ENCODE measurements at places on chromosomes 12 and 14.

DNA sequence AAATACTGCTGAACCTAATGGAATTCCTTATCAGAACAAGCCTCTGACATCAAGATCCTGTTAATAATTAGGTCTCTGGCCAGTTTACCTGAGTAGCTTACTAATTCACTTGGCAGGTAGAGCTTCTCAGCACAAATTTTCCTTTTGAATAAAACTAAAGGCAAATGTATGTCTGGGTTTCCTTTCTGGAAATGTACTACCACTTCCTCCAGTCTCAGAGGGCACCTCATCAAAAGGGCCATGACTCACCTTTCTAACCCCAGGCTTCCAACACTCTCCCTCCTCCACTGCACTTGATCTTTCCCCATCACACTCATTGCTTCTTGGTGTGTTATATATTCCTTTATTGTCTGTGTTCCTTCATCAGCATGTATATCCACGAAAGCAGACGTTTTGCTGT lies 90.5 kb downstream of the SLC2A13 start:
- DNase-seq: no peak

DNA sequence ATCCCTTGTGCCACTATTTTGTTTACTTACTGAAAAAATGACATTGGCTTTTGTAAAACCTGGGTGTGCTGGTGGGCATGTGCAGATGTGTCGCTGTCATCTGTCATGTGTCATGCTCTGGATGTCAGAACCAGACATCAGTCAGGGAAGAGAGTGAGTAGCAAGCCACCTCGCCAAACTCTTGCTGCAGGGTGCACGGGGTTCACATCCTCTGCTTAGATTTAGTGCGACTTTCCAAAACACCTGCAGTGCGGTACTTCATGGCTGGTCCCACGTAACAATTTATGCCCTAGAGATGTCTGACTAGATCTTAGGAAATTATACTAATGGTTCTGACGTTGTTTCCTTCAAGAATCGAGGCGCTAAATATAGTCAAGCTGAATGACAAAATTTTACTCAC lies 106.7 kb downstream of the CRADD start:
- peak; percentile 5 for DNase-seq

DNA sequence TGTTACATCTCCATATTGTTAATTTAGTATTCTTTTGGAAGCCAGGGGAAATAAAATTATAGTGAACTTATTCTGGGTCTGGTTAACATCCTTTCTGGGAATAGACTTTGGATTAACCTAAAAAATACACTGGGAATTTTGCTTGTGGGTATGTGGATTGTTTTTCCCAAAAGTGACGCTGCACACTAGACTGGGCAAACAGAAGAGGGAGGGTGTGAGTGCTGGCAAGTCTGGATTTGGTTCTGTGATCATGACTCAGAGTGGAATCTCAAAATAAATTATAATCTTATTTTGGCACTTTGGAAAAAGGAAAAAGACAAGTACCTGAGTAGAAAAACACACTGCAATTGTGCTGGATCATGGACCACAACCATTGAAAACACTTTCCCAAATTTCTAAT lies 15.2 kb upstream of the LUM start:
- no peak for DNase-seq

GRCh38 chr14:100842799-100843198 lies 16.9 kb downstream of the MEG3 start:
- DNase-seq: peak; percentile 89

DNA sequence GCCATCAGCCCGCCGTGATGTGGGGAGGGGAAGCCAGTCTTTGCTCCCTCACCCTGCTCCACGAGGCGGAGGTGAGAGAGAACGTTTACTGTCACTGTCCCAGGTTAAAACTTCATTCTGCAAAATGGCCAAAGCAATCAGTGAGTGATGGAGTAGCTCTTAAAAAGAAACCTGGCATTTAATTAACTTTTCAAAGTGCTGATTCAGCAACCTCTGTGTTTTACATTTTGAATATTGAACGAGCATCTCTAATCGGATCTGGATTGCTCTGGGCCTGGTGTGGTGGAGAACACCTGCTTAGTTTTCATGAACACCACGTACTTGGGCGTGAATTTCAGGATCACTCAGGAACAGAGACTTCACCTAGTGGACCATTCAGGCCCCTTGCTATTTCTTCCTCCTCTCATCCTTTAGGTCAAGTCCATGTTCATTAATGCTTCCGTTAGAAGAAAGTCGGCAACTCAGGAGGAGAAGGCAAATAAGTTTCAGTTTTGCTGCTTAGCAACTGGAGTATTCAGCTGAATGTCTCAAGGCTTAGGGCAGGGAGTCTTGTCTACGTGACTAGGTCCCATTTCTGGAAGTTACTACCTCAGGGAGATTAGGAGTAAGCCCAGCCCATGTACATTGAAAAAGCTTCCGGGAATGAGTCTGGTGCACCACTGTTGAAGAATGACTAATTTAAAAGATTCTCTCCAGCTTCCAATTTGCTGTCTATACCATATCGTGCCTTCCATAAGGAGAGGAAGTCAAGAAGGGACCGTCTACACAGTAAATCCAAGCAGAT lies 68.2 kb downstream of the IFT43 start:
- peak; percentile 77 for DNase-seq

DNA sequence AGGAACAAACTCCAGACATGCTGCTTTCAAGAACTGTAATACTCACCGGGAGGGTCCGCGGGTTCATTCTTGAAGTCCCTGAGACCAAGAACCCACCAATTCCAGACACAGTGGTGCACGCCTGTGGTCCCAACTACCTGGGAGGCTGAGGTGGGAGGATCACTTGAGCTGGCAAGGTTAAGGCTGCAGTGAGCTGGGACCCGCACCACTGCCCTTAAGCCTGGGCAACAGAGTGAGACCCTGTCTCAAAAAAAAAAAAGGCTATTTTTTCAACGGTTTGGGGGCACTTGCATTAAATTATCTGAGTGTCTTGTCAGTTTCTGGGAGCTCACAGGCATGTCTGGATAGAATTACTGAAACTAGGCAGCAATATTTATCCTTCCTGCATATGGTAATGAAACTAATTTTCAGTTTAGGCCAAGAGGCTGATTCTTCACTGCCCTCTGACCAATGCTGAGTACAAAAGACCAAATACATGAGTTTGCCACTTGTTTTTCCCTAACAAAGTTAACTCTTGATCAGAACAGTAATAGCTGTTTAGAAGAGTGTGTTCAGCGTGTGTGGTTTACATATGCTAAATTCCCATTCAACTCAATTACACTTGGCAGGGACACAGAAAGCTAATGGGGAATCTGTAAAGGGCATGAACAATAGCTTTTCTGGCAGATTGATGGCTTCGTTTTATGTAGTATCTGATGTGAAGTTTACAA lies 65.8 kb upstream of the RASSF3 start:
- no peak for DNase-seq

GRCh38 chr14:68479247-68479646 lies 313.6 kb downstream of the ZFP36L1 start:
- peak; percentile 77 for DNase-seq

- DNase-seq: no peak
Observed at GRCh38 chr12:4825011-4825858, 84.5 kb upstream of the KCNA1 start.

All from umbilical cord (tissue), 2 donors.